Renal cortex interstitium (tissue), 15 donors: ENCODE measurements at places on chromosomes 1 and 21.

- no peak for DNase-seq
Observed at GRCh38 chr1:2535455-2535854, 5.4 kb upstream of the HES5 start.

DNA sequence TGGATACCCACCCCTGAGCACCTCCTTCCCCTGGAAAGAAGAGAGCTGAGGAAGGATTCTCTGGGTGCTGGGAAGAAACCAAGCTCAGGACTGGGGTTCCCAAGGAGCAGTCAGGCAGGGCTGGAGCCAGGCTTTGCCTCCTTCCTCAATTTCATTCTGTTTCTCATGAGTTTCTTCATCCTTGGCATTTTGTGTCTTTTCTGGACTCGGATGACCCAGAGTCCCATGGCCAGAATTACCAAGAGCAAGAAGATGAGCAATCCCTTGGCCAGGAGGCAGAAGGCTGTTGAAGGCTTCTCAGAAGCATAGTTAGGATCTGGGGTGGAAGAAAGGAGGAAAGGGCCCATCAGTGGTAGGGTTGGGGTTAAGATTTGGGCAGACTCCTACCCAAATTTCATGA lies 2.5 kb downstream of the SLAMF9 start:
- DNase-seq = no peak

GRCh38 chr1:32779242-32779641 lies 37.9 kb downstream of the YARS1 start:
- DNase-seq = no peak

DNA sequence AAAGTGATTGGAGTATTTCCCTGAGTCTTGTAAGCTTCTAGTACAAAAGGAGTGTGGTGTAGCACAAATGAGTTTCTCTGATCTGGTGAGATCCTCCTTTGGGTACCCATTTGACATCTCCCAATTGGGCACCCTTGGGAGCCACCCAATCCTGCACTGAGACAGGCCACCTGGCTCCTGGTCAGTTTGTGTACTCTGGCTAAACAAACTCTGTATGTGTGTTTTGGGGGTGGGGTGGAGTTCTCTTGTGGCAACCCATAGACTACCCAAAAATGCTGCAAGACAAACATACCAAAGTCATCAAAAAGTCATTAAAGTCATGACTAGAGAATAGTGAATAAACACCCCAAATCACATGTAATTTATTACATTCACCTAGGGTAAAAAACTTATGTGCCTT lies 8.4 kb upstream of the HIVEP3 start:
- DNase-seq = no peak
